NCI-H187 (cell line): ENCODE measurements at places on chromosomes 2 and 18.
A peak's percentile ranks its signal among the peaks of the same experiment; 100 is the strongest.

GRCh38 chr2:46163098-46163430, 134.1 kb upstream of the EPAS1 start:
- DNase-seq: no peak

- DNase-seq: no peak
These were observed 58.1 kb upstream of the NFATC1 start for GRCh38 chr18:79337620-79338019.

GRCh38 chr2:231533086-231533776, 3.0 kb upstream of the NMUR1 start:
- no peak for DNase-seq

DNA sequence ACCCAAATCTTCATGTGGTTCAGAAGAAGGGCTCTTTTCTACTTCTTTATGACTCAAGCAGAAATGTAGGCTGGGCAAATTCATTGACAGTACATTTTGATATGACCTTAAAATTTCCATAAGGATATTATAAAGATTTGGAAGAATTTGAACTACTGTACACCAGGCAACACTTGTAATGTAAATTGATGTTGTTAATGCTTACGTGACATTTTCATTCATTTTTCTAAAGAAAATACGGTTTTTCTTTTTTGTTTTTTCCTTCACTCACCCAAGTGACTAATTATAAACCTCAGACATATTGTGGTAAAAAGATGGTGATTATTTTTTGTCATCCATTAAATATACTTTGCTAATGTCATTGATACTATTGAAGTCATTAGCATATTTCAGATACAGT, 17.4 kb downstream of the AFTPH start:
- no peak for DNase-seq

- no peak for DNase-seq
These were observed 2.3 kb upstream of the LPIN2 start for GRCh38 chr18:3015204-3015592.

DNA sequence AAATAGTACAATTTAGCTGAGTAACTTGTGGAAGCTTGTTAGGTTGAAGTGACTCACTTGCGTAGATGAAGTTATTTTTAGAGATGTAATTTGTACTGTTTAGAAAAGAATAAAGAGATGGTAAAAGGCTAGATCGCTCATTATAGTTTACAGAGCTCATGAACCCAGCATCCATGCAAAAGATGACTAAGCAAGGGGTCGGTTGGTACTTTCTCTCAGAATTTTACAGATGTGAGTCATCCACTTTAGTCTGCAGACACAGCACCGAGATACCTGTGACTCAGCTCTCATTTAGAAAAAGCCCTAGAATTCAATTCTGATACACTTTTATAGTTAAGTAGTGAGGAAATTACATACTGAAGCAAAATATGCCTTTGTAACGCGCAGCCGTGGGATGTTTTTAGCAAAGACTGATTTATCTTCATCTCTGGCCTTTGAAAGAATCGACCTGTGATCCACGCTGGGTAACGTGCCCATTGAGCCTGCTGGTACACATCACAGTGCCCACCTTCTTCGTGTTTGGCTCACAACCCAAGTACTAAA, 116.5 kb upstream of the FOSL2 start:
- no peak for DNase-seq

GRCh38 chr2:38187541-38188011, 111.6 kb upstream of the CYP1B1 start:
- no peak for DNase-seq

DNA sequence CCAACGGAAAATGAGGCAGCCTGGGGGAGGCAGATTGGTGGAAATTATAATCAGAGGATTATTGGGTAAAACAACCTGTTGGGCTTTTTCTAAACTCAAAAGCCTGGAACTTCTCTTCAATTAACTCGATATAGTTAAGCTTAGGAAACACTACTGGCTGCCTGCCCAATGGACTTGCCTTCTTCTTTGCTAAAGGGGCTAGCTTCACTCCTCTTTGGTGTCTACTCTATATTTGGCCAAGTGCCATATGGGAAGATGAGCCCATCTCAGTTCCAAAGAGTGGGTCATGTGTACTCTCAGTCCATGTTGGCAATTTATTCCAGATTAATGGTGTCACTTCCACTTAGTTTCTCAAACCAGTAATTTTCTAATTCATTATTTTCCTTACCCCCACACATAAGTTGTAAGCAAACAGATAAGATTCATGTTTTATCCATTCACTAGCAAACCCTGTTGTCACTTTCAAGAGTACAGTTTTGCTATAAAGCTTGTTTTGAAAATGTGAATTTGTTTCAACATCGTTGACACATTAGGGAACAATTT, 34.3 kb downstream of the DARS1 start:
- no peak for DNase-seq

DNA sequence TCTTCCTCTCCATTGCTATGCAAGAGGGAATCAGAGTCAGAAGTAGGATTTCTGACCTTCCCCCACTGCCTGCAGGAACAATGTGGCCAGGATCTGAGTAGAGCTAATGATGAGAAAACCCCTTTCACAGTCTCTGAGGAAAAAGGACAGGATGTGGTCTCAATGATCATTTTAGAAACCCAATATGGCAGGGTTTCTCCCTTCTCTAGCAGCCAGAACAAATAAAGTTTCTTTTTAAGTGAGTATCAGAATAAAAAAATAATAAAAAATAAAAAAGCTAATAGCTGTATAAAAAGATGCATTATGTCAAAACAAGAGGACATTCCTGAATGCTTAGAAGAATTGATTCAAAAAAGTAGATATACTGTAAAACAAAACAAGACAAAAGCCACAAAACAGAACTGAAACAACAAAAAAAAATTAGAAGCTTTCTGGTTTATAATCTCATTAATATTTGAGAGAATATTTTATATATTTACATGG, 1124.9 kb upstream of the ZEB2 start:
- no peak for DNase-seq

- no peak for DNase-seq
These were observed 34.3 kb upstream of the SNORC start for GRCh38 chr2:232835687-232836208.

DNA sequence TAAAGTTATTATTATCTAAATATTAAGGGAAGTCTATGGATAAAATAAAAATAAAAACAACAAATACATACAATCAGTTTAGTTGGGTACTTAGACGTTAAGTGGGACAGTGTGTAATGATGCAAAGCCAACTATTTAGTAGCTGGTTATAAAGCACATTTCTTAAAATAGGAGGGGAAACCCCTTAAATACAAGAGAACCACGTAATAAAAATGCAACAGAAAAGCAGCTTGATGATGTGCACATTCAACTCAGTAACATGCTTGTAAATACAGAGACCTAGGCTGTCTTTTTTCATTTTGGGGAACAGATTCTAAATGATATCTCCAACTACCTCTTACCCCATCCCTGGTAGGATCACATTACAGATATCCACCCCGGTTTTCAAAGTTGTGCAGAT, 134.3 kb upstream of the AQP4 start:
- no peak for DNase-seq

DNA sequence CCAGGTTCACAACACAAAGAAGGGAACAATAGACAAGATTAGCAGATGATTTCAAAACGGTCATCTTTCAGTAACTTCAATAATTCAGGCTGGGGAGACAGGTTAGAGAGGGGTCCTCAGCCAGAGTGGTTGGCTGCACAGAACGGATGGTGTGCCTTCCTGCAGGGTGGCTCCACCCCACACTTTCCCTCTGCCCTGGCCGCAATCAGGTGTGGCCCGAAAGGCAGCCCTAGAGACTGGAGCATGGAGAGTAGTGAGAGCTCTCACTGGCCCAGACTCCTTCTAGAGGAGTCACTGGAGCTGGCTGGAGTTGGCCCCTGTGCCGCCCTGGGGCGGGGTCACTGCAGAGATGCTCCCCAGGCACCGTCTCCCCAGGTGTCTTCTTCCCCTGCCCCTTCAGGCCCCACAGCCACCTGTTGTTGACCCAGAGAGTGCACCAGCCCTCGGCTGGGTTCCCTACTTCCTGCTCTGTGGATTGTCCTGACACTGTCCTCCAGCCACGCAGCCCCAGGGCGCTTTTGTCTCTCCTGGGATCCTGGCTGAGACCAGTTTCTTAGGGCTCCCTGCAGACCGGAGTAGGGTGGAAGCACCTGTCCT, 126.8 kb downstream of the PXDN start:
- DNase-seq: no peak

DNA sequence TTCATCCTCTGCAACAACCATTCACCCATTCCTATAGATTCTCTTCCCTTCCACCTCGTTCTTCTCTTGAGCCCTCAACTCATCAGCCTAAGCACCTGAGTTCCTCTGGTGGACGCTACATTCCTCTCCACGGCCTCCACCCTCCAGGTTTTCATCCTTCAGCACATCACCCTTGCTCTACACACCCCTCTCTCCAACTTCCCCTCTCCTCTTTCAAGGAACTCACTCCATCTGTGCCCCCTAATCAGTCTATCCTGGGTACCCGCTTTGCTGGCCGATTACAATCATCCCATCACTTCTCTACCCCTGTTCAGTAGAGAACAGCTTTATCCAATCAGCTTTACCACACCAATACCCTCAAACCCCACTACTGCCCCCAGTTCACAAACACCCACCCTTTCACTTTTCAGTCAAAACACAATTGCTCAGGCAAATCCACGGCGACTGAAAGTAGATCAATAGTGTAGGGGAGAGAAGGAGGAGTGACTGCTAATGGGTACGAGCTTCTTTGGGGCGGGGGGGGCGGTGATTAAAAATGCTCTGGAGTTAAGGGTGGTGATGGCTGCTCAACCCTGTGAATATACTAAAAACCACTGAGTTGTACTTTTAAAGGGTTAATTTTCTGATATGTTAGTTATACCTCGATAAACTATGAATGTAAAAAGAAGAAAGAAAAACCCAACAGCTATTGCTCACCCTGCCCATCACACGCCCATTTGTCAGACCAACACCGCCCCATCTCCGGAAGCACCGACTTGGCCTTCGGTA, 857 bp downstream of the DYM start:
- no peak for DNase-seq

GRCh38 chr2:202115479-202115971, 42.5 kb downstream of the KIAA2012 start:
- no peak for DNase-seq

- DNase-seq: no peak
These were observed 419.5 kb upstream of the CHST9 start for GRCh38 chr18:27604583-27604982.

DNA sequence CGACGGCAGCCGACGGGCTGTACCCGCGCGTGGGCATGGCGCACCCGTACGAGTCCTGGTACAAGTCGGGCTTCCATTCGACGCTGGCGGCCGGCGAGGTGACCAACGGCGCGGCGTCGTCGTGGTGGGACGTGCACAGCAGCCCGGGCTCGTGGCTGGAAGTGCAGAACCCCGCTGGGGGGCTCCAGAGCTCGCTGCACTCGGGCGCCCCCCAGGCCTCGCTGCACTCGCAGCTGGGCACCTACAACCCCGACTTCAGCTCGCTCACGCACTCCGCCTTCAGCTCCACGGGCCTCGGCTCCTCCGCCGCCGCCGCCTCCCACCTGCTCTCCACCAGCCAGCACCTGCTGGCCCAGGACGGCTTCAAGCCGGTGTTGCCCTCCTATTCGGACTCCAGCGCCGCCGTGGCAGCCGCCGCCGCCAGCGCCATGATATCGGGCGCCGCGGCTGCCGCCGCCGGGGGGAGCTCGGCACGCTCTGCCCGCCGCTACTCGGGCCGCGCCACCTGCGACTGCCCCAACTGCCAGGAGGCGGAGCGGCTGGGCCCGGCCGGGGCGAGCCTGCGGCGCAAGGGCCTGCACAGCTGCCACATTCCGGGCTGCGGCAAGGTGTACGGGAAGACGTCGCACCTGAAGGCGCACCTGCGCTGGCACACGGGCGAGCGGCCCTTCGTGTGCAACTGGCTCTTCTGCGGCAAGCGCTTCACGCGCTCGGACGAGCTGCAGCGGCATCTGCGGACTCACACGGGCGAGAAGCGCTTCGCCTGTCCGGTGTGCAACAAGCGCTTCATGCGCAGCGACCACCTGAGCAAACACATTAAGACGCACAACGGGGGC, 2.0 kb downstream of the SP9 start:
- DNase-seq: peak; percentile 6

- DNase-seq: no peak
These were observed 20.7 kb downstream of the ACVR2A start for GRCh38 chr2:147865560-147865959.

GRCh38 chr18:75344161-75344560, 83.3 kb downstream of the SMIM21 start:
- no peak for DNase-seq

DNA sequence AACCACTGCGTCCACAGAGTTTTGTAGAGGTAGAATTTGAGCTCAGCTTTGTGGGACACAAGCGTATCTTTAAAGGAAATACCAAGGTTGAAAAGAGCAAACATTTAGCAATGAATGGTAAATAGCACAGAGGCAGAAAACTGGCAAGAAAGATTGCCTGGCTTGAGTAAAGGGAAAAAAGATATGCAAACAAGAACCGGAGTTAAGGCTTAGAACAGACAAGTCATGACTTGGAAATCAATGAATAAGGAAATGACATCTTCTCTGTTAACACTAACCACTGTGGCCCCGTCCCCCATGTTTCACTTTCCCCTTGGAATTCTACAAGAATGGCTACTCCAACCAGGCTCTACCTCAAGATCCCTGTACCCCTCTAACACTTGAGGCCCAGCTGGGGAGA, 3.8 kb downstream of the STAM2 start:
- DNase-seq: no peak

GRCh38 chr2:21837168-21837960, 713.6 kb downstream of the TDRD15 start:
- DNase-seq: no peak

GRCh38 chr2:196821195-196821594, 12.0 kb upstream of the C2orf66 start:
- DNase-seq: no peak

GRCh38 chr2:129619471-129619870, 360.0 kb upstream of the RAB6C start:
- peak; percentile 33 for DNase-seq

DNA sequence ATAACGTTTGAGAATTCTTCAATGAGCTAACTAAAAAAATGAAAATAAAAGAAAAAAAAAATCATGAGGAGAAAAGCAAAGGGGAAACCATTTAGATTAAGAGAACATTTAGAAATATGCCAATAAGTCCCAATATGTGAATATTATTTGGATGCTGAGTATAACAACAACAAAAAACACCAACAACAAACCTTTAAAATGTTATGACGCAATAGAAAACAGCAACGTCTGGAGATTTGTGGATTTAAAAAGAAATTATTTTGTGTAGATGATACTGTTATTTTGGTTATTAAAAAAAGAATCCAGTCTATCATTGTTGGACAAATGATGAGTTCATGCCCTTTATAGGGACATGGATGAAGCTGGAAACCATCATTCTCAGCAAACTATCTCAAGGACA, 417.2 kb downstream of the LRRTM4 start:
- DNase-seq: no peak
